ENCODE measurements at places on chromosomes 6 and 20.

DNA sequence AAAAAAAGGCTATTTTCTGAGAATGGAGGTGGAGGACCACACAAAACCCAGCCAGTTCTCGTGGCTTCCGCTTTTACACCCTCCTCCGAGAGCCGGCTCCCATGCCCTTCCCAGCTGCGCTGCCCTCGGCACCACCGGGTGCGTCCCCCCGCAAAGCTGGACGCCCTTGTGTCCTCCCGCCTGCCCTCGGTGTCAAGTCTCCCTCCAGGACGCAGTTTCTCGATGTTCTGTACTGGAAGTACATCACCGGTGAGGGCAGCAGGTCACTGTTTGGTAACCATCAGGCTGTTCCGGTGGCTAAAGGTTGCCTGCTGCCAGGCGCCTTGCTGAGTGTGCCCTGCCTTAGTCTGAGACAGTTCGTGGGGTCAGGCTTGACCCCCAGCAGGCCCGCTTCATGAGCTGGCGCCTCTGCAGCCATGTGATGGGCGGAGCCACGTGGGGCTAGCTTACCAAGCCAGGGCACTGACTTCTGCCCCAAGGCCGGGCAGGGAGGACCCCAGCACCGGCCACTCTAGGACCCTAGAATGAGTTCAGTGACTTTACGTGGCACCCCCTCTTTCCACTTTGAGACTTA is 34.6 kb downstream of the RREB1 start:
- no peak for DNase-seq

DNA sequence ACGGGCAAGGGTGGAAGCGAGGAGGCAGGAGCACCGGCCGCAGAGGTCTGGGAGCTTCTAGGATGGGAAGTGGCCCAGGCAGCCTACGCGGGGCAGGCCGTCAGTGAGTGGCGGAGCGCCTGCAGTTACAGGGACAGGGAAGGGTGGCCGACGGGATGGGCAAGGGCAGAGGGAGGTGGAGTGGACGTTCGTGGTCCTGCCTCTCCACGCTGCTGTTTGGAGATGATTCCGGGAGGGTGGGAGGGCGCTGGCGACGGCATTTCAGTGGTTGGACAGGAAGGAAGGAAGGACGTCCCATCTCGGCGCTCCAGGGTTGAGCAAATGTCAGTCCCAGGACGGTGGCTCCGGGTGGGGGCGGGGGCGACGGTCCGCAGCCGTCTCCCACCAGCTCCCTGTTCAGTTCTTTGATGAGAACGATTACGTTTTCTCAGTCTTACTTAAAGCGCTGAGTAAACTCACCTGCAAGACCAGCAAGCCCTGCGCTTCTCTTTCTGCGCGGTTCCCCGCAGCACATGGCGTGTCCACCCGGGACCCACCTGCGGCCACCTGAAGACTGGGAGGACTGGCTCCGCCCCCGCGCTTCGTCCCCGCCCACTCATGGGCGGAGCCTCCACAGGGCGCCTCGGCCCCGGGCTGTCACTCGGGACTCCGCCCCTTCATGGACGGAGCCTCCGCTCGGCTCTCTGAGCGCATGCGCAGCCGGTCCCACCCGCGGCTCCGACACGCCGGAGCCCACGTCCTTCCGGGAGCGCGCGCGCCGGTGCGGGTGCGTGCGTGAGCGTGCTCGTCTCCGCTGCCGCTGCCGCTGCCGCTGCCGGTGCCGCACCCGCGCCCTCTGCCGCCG is at the start of gene DNAJC5:
Gene DNAJC5 (plus strand): TSS at position 769 of the 844 bp plus-strand sequence. CDS start 33,220 bp downstream, outside the sequence.
- DNase-seq = peak; percentile 97

- DNase-seq = no peak
Observed at GRCh38 chr6:111973927-111974639, 79.8 kb upstream of the CCN6 start.

DNA sequence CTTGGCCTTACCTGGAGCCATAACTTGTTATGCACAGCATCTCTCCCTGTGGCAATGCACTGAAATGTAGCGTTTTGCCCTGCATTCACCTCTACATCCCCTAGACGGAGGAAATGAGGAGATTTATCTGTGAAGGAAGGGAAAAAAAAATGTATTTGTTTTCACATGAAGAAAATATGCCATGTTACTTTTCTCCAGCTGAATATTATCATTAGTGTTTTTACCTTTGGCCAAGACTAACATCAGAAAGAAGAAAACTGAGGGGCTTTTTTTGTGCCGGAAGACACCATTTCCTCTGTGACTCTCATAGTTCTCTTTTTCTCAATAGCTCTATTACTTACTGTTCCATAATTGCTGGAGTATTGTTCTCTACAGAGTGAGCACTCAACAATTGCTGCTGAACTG is 280.4 kb downstream of the PTPRK start:
- no peak for DNase-seq

DNA sequence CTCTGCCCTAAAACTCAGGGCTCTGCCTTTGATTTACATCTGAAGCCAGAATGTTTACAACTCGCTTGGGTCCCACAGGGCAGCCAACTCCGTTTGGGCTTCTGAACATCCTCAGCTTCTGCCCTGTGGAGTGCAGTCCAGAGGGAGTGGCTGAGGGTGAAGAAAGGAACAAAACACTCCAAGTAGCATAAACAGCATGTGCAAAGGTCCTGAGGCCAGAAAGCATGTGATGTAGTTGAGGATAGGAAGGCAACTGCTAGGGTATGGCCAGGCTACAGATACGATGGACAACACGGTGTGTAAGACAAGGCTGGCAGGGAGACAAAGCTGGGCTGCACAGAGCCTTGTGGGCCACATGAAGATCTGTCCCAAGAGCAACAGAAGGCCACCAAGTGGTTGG is 12.5 kb downstream of the JAG1 start:
- DNase-seq = no peak

GRCh38 chr20:46951840-46952497 is 57.3 kb downstream of the EYA2 start:
- DNase-seq = no peak

DNA sequence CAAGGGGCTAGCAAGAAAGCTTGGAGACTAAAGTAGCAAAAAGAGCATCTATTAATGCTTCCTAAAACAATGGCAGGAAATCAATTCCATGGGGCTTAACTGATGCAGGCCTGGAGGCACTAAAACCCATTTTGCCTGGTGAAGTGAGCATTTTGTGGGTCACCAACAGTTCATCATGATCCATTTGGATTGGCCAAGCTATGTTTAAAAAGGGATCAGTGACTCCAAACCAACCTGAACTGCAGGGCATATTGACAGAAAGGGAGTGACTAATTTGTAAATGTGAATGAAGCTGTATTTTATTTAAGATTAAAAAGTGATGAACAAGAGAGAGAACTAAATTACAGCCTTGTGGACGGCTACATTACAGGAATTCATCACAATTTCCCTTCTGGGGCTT is 132.0 kb downstream of the PCSK2 start:
- no peak for DNase-seq

GRCh38 chr6:43953794-43954310 is 173.4 kb downstream of the MRPL14 start:
- peak; percentile 35 for DNase-seq

GRCh38 chr20:37673444-37673843 is 20.4 kb upstream of the CTNNBL1 start:
- DNase-seq = no peak

DNA sequence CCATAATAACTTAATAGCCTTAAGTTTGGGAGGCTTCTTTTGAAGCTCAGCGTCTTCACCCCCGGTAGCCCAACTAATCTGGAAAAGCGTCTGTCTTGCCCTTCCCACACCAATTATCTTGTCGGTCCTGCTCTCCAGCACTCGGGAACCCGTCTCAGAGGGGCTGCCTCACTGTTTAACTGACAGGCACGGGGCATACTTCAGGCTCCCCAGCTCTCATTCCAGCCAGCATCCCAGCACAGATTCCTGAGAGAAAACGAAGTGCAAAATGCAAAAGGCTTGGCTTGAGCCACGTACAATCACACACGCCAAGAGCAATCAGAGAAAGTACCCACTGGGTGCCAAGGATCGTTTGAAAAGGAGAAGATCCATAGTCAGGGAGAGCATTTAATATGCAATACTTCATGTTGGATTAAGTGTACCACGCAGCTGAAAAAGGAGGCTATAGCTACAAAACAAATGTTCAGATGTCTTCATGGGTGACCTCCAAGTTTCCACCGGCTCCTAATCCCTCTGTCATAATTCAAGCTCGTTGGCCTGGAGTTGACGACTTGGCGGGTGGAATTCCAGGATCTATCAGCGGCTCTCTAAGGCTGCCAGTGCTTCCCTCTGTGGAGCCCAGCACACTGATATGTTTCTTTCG is 53.7 kb upstream of the STX16 start:
- DNase-seq = peak; percentile 77

GRCh38 chr6:82872185-82872584 is 193.5 kb downstream of the UBE3D start:
- no peak for DNase-seq

GRCh38 chr20:36106606-36107005 is 47.9 kb upstream of the EPB41L1 start:
- no peak for DNase-seq

DNA sequence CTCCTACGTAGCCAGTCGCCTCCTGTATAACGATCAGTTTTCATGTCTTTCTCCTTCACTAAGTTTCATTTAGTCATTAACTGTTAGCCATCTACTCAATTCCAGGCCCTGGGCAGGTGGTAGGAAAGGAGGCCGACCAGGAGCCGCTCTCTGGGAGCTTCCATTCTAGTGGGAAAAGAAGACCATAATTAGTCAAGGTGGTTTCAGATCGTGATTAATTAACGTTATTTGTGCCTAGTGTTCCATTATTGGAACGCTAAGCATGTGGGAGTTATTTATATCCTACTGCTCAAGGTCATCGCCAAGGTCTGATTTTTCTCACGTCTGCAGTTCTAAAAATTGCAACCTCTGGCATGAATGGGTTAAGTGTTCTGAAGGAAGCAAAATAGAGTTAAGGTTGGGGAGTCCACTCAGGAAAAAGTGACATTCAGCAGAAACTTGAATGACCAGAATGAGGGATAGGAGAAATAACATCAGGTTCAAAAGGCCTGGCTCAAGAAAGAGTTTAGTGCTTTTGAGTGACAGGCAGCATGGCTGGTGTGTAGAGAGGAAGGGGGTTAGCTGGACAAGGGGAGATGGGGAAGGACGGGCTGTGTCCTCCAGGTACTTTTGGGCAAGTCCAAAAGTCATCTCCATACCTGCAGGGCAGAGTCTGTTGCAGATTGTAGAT is 812 bp downstream of the SLC9A8 start:
- DNase-seq = no peak

GRCh38 chr6:132811276-132811675 is 3.1 kb upstream of the RPS12 start:
- no peak for DNase-seq

GRCh38 chr6:154773610-154774089 is 40.4 kb downstream of the SCAF8 start:
- no peak for DNase-seq

- DNase-seq = no peak
Observed at GRCh38 chr20:48771542-48771941, 56.3 kb downstream of the PREX1 start.

DNA sequence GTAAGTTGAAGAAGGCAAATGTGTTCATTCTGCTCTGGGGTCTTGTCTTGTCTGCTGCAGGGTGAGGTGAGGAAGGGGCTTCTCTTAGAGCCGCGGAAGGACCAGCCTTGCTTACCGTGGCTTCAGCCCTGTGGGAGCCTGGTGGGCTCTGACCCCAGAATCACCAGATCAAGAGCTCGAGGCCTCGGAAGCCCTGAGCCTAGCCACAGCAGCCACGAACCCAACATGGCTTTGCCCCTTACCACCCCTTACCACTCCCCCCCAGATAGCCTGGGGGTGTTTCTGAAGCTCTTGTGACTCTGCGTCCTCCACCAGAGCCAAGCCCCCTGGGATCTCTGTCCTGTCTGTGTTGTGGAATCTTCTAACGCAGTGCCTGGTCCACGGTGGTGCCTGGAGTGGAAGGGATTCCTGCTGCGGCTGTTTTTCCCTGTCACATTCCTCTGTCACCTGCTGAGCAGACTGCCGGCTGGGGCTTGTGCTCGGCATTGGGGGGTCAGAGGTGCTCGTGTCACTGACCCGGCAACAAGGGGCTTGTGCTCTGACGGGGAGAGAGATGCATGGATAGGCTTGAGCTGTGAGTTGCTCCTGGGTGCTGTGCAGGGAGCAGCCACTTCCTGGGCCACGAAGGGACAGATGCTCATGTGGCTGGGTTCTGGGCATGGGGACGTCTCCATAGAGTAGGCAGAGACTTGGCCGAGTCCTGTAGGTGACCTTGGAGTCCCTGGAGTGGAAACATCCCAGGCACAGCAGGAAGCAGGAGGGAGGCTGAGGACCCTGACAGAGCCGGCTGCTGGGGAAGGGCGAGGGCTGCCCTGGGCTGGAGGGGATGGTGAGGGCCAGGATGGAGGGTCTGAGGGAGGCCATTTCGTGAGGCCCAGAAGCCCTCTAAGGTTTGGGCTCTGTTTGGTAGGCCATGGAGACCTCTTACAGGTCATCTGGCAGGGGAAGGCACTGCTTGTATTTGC is 316.0 kb downstream of the QKI start:
- DNase-seq = no peak

DNA sequence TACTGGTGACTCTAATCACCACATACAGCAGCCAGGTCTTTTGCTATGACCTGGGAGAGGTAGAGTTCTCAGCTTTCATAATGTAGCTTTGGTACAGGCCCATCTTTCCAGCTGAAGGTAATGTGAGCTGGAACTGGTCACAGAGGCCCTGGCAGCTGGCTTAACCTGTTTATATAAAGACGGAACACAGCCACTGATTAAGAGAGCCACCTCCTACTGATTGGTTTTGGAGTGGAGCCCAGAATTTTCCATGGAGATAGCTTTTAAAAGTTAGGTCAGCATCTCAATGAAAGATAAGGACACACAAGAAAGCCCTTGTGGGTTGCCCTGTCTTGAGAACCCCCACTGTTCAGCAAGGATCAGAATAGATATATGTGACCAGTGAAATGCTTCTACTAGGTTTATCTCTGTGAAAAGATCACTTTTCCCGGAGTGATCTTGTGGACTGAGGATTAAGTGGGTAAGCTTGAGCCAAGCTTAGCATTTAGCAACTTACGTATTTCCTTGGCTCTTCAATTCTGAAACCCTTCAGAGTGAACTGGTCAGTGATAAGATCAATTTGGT is 213.7 kb upstream of the CITED2 start:
- DNase-seq = no peak

- no peak for DNase-seq
Observed at GRCh38 chr20:37839955-37840354, 63.0 kb upstream of the VSTM2L start.

DNA sequence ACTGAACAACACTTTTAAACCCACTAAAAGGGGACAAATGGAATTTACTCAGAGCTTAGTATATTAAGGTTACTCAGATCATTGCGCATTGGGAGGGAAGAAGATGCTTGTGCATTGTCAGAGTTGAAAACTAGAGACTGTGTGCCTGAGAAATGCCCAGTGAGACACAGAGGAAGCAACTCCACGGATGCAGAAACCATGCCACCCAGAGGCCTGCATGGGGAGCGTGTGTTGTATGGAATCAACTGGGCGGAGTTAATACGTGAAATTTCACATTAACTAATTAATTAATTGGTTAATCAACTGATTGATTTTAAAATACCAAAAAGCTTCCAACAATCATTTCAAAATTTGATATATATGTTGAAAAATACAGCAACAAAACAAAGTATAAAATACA is 391.6 kb downstream of the PLCB1 start:
- no peak for DNase-seq

DNA sequence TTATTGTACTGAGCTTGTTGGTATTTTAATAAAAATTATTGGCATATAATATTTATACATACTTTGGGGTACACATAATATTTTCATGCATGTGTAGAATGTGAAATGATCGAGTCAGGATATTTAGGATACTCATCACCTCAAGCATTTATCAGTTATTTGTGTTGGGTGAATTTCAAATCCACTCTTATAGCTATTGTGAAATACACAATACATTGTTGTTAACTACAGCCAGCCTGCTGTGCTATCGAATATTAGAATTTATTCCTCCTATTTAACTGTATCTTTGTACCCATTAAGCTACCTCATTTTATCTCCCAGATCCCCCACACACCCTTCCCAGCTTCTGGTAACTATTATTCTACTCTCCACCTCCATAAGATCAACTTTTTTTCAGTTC is 14.6 kb upstream of the MICB start:
- no peak for DNase-seq

Measured in tibial artery (tissue), 4 donors.